ENCODE measurements at places on chromosomes 16 and 17.
A peak's percentile ranks its signal among the peaks of the same experiment; 100 is the strongest.

DNA sequence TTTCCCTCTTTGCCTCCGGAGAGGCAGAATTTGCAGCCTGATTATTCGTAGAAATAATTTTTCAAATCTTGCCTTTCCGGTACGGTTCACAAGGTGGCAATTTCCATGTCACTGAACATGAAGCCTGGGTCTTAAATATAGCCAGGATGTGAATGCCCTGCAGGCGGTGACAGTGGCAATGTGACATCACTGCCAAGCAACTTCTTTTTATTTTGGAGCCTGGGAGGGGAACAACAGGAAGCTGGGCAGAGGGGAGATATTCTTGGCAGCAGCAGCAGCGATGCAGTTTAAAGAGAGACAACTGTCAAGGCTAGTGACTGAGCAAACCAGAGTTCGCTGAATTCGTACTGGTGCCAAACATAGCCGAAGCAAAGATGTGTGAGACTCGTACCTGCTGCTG is 171.1 kb downstream of the SNX29 start:
- no peak for DNase-seq

DNA sequence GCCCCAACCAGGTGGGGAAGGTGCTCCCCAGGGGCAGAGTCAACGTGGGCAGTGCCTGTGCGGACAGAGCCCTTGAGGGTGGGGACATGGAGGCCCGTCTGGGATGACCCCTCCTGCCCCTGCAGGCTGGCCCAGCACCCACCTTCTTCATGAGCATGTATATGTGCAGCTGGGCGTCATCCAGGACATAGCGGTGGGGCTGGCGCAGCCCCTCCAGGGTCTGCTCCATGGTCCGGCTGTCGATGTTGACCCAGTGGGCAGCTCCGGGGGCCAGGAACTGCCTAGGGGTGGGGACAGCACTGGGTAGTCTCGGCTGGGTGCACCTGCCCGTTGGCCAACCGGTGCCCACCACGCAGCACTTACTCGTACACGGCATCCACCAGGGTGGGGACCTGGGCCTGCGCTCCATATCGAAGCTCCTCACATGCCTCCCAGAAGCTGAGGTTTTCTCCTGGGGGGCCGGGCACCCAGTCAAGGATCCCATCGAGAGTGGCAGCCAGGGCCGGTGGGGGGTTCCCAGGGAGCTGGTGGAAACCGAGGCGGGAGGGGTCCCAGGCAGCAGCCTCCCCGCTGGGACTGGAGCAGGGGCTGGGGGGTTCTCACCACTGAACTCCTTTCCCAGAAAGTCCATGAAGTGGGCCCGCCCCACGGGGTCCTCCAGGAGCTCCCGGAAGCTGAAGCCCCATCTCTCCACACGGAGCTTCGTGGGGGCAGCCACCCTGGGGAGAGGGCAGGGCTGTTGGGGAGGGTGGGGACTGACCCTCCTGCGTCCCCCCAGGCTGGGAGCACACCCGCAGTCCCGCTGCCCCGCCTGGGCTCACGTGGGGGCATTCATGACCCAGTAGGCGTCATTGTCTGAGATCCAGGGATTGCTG is 5.1 kb downstream of the RGS11 start:
- DNase-seq: no peak

GRCh38 chr16:57537581-57538234 is 1.3 kb upstream of the CCDC102A start:
- DNase-seq: no peak

GRCh38 chr16:24324421-24324820 is 68.3 kb downstream of the CACNG3 start:
- DNase-seq: no peak

DNA sequence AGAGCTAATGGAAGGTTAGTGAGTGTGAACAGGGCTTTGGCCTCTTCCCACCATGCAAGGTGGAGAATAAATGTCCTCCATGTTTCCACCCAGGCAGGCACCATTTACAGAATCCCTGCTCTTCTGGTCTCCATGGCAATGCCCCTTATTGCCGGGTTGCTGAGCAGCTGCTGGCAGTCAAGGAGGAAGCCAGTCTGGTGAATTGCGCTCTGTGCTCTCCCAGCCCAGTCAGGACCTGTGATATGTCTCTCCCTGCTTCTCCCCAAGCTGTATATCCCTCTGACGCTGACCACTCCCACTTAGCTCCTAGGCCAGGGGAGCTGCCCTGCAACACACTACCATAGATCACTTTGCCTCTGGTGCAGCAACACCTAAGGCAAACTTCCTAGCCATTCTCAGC is 402.1 kb upstream of the ERCC4 start:
- DNase-seq: no peak

DNA sequence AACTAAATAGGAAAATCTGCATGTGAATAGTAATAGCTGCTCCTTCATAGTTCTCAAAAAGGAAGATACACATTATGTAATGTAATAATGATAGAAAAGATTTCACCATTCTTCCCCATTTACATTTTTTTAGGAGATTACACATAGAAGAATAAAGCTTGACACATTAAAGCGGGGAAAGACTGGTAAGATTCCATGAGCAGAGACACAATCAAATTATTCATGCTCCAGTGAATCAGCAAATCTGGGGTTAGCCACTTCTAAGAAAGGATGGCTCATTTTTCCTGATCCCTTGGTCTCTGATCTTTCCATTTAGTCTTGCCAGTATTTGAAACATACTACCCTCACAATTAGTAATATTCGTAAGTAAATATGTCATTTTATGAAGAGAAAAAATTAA is 81.9 kb downstream of the CA4 start:
- no peak for DNase-seq

- DNase-seq: no peak
Observed at GRCh38 chr17:81228420-81228819, 5.7 kb upstream of the CEP131 start.

DNA sequence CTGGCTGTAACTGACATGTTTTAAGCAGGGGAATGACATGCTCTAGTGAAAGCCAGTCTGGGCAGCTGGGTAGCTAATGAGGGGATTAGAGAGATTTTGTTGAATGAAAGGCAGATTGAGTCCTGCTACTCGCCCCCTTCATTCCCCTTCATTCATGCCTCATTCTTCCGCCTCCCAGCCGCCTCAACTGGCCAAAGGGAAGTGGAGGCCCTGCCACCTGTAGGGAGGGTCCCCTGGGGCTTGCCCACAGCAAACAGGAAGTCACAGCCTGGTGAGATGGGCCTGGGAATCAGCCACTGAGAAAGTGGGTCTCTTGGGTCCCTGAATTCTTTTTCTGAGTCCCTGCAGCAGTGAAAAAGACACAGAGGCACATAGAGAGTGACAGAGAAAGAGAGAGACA is 1.1 kb upstream of the CD19 start:
- no peak for DNase-seq

- DNase-seq: no peak
Observed at GRCh38 chr17:1201132-1201702, 21.4 kb upstream of the ABR start.

- no peak for DNase-seq
Observed at GRCh38 chr17:55737976-55738501, 12.8 kb upstream of the PCTP start.

- DNase-seq: no peak
Observed at GRCh38 chr16:55510185-55510805, 1.4 kb downstream of the LPCAT2 start.

GRCh38 chr17:47702391-47702995 is 8.5 kb downstream of the TBKBP1 start:
- DNase-seq: no peak

GRCh38 chr16:57781741-57782606 is 20.3 kb downstream of the KIFC3 start:
- DNase-seq: no peak

- no peak for DNase-seq
Observed at GRCh38 chr16:70508752-70509151, 14.6 kb downstream of the COG4 start.

- DNase-seq: no peak
Observed at GRCh38 chr16:84313921-84314320, 19.2 kb downstream of the WFDC1 start.

DNA sequence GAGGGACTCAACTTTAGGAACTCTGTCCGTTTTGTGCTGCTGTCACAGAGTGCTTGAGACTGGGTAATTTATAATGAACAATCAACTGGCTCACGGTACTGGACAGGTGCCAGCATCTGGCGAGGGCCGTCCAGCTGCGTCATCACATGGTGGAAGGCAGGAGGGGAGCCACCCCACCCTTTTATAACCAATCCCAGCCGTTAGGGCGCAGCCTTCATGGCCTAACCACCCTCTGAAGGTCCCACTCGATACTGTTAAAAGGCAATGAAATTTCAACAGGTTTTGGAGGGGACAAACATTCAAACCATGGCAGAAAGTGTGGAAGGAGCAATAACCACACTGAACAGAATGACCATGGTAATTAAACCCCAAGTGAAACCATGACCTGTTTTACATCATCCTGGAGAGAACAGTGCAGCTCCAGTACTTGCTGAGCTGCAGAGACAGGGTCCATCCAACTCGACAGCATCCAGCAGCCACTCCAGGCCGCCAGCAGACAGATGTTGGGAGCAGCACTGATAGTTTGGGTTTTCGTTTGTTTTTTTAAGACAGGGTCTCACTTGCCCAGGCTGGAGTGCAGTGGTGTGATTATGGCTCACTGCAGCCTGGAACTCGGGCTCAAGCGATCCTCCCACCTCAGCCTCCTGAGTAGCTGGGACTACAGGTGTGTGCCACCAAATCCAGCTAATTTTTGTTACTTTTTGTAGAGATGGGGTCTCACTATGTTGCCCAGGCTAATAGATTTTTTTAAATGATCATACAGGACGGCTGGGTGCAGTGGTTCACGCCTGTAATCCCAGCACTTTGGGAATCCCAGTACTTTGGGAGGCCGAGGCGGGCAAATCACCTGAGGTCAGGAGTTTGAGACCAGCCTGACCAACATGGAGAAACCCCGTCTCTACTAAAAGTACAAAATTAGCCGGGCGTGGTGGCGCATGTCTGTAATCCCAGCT is 11.0 kb downstream of the CHMP6 start:
- DNase-seq: no peak

DNA sequence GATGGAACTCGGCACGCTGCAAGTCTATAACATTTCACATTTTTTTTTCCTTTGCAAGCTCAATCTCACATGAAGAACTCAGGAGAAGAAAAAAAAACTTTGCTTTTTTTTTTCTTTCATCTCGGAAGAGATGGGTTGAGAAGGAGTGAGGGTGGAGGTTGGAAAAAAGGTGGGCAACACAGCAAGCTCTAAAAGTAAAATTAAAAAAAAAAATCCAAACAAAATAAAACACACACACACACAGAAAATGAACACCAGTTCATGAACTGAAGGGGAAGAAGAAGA is 2.5 kb downstream of the MAF start:
- DNase-seq: no peak

- no peak for DNase-seq
Observed at GRCh38 chr17:61589990-61590389, 1.0 kb downstream of the NACA2 start.

- no peak for DNase-seq
Observed at GRCh38 chr17:28946239-28946638, 5.1 kb downstream of the PHF12 start.

DNA sequence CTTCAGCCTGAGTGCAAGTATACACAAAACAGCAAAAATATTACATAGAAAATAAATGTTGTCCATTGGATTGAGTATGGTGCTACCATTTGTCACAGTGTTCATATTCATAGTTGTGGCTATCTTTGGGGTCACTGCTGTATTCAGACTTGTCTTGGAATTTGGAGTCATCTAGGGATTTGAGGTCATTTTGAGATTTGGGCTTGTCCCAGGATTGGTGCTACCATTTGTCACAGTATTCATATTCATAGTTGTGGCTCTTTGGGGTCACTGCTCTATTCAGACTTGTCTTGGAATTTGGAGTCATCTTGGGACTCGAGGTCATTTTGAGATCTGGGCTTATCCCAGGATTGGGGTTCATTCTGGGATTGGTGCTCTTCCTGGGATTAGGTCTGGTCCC is 24.8 kb downstream of the OMG start:
- no peak for DNase-seq

- no peak for DNase-seq
Observed at GRCh38 chr16:85441189-85441889, 171.8 kb upstream of the GSE1 start.

DNA sequence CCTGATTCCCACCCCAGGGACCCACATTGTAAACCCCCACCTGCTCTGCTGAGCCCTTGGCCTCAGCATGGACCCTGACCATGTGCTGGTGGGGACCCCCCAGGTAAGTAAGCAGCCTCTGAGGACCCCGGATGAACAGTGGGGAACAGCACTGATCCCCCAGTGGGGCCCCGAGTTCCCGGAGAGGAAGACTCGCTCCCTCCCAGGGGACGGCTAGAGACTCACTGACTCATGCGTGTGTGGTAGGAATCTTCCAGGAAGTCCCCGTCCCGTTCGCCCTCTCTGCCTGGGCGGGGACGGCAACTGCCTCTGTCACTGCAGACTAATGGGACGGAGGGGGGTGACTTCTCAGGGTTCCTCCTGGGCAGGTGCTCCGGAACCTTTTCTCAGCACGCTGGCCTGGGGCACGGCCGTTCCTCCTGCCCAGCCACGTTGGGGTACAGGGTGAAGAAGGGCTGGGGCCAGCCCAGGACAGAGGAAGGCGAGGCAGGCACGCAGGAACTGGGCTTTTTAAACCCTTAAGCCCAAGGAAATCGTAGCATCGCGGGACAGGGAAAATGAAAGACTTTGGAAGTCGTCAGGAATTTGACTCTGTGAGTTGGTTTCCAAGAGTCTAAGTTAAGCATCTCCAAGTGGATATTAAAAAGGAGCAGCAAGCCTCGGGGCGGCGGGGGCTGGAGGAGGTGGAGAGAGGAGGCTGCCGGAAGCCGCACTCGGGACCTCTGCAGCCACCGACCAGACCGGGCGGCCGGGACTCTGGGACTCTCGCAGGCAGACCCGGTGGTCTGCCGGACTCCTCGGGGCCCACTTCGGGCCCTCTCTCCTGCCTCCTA is 178.7 kb downstream of the SEC14L1 start:
- DNase-seq: peak; percentile 49

DNA sequence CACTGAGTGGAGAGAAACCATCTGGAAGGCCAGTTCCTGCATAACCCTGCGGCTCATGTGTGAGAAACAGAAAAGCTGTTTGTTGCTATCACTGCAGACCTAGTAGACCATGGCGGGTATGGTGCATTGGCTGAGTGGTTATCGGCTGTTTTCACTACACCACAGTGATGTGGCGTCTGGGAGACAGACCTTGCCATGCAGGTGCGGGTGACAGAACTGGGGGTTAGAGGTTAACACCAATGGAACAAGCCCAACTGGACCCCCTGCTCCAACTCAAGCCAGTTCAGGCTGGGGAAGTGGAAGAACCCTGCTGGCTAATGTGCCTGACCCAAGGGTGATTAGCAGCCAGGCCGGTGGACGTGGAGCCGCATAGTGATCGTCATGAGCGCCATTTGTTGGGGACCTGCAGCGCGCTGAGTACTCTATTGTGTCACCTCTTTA is 91.9 kb downstream of the IRF8 start:
- no peak for DNase-seq

- DNase-seq: no peak
Observed at GRCh38 chr17:58365185-58365979, 13.4 kb upstream of the SUPT4H1 start.

DNA sequence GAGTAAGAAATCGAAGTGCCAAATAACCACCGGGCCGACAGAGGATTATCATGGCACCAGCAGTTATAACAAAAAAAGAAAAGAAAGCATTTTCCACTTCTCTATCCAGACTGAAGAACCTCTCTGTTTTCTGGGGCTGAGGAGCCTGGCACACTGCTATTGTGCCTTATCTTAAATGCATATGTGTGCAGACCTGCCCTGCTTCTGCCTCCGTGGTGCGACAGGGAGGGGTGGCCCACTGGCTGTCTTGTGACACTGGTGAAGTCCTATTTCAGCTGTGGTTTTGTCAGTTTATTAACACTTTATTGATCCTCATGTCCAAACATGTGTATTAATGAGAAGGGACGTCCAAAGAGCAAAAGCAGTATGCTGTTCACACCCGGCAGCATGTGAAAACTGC is 55.4 kb downstream of the CDK5R1 start:
- no peak for DNase-seq

GRCh38 chr17:18974407-18975149 is 22.6 kb downstream of the SLC5A10 start:
- no peak for DNase-seq

Measured in stimulated activated CD8-positive, alpha-beta memory T cell treated with anti-CD3 and anti-CD28 coated beads, Interleukin-4, amount 100 ng/mL, for 1 hour (primary cell).